T-cell (primary cell): ENCODE measurements at places on chromosomes 7 and 10.

DNA sequence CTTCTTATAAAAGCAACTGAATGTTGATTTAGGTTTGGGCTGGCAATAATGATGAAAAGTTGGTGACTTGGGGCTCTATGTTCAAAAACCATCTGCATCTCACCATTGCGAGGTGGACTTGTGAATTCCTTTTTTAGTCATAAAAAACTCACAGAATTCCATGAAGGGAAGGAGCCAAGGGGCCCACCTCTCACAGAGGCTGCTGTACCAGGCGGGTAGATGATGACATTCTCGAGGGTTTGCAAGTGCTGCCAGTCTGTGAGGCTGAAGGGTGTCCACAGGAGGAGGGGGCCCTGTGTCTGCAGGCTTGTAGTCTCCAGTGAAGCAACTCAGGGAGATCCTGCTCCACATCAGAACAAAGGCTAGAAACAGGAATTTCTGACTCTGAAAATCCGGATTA, 195.5 kb upstream of the ZNF32 start:
- DNase-seq, result no peak

DNA sequence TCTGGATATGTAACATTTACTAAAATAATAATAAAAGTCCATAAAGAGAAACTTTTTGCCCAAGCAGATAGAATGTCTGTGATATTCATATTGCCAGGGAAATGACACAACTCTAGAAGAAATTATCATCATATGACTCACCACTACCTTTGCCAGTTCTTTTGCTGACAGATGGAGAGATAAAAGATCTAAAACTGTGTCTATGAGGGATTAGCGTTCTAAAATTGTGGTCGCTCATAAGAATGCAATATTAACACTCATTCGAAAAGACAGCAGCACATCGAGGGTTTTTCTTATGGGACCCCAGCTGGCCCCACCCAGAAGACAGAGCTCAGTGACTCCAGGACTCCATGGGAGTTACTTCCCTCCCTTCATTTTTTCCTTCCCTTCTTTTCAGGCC, 16.6 kb upstream of the LANCL2 start:
- DNase-seq, result no peak

- DNase-seq, result peak; percentile 33
Measured at GRCh38 chr7:76260171-76260703, 42.2 kb upstream of the HSPB1 start.

- no peak for DNase-seq
Measured at GRCh38 chr10:107442035-107442505, 277.6 kb upstream of the SORCS1 start.

DNA sequence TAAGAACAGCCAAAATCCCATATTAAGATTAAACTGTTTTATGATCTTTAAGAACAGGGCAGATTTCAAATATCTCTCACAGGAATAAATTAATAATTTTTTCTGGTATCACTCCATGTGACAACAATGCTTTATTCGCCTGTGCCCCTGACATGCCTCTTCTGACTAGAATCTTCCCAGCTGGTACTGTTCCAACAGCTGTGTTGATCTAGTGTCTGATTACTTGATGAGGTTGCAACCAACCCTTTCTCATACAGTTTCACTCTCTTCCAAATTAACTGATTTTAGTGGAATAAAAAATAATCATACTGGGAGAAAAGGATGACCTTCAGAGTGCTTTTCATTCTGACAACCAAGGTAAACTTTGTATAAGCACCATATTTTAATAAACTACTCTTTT, 151.9 kb downstream of the CHRM2 start:
- no peak for DNase-seq

DNA sequence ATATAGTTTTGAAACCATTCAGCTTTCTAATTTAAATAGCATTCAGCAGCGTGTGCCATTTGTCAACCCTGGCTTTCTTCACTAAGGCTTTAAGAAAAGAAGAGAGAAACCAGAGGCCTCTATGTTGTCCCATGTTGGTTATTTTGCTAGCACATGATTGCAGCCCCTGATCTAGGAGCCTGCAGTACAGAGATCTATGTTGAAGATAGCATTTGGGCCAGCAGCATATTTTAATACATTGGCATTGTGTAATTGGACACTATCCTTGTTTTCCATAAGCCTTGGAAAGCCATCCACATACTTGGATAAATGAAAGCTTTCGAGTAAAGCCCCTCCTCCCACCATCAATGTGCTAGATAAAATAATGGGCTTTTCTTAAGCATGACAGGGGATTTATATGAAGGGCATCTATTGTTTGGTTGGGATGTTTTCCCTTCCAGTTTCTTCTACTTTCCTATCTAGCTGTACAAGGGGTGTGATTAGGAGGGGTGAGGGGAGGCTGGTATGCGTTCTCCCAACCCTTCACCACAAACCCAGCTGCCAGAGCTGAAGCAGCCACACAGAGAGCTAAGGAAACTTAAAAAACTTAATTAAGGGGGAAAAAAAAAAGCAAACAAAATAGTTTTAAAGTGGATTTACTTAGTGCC, 23.1 kb upstream of the SDHAF3 start:
- no peak for DNase-seq

DNA sequence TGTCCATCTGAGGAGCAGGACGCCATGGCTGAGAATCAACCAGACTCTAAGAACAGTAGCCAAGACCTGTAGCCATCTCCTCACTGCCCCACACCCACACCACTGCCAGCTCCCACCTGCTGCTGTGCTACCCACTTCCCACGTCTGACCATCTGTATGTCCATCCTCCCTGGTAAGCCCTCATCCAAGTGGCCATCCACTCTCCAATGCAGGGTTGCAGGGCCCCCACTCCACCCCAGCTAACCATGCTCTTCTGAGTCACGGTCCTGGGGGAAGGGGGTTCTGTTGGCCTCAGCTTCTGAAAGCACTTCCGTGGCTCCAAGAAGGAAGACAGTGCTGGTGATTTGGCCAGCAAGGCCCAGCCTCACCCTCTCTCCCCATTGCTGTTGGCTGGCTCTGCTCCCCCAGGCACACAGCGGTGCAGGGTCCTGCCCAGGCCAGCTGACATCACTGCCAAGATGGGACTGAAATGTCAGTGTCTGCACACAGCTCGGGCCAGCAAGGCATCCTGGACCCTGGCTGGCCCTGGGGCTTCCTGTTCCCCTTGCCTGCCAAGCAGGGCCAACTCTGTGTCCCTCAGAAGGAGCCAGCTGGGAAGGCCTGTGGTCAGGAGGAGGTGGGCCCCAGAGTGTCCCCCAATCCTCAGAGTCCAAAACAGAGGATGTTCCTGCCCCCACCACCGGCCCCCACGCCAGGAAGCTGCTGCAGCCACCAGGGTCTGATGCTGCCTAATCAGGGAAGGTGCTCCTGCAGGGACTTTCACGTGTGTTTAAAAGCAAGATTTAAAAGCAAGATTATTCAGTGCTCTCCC, 17.5 kb downstream of the RASGEF1A start:
- DNase-seq, result no peak

DNA sequence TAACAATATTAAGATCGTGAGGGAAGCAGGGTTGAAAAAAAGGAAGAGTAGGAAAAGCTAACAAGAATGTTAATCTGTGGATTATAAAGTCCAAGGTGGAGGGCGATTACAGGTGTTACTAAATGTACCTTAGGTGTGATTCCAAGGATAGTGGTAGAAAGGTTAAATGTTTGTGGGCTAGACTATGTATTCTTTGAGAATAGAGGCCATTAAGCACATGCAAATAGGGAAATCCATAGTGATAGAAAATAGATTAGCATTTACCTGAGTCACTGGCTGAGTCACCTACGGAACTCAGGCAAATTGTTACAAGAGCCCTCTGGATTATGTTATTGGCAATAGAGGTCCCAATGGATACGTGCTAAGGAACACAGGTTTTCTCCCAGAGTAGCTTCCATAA, 9.0 kb downstream of the MGAM2 start:
- DNase-seq, result no peak

DNA sequence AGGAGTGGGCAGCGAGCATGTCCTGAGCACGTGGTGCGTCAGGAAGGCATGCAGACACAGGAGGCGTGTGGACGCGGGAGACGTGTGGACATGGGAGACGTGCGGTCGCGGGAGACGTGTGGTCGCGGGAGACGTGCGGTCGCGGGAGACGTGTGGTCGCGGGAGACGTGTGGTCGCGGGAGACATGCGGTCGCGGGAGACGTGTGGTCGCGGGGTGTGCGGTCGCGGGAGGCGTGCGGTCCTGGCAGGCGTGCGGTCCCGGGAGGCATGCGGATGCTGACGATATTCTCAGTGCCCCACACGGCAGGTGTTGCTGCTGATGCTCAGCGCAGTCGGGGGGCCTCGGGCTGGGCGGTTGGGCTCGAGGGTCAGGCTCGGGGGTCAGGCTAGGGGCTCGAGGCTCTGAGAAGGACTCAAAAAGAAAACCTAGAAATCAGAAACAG, 94.2 kb downstream of the NKX6-2 start:
- no peak for DNase-seq

DNA sequence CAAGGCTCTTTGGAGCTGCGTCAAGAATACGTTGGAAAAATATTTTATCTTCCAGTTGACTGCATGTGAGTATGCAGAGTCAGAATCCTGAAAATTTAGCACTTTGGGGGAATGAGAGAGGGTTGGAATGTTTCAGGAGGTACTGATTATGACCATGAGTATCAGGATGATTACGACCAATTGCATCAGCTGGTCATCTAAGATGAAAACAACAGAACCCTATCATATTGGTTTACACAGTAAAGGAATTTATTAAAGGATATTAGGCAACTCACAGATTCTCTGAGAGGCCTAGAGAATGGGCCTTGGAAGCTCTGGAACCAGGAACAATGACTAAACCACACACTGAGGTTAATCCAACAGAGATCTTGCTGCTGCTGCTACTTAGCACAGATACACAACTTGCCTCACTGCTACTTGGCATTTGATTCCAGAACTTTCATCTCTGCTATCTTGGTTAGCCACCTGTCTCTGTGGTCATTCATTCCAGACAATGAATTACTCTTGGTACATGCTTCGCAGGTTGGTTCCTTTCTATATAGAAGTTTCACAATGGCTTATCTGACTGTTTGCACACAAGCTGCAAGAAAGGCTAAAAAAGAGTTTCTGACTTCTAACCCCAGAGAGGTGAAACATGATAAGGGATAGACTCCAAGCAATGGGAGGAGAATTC, 68.0 kb upstream of the CTTNBP2 start:
- DNase-seq, result no peak

GRCh38 chr7:39987641-39988347, 37.7 kb downstream of the CDK13 start:
- peak; percentile 34 for DNase-seq

DNA sequence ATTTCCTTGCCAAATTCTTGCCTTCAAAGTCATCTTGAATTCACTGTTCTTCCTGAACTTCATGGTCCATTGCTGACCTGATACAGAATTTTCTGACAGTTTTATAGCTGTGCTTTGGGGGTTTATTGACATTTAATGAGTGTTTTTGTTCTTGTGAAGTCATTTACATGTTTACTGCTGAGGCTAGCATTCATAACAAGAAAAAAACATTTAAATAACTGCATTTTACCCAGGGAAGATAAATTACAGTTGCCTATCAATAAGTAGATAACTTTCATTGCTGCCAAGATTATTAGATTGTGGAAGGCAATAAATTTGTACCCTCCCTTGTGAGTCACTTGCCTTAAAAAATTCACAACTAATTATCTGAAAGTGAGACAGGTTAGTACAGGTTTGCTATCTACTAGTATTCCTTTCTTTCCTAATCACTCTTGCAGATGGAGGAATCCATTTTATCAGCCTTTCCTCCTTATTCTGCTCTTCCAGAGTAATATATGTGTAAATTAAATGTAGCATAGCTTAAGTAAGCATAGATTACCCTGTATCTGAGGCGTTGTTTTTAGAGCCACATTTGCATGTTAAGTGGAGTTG, 178.4 kb downstream of the EXOC4 start:
- DNase-seq, result no peak

GRCh38 chr7:82343716-82344115, 99.9 kb downstream of the CACNA2D1 start:
- no peak for DNase-seq

- no peak for DNase-seq
Measured at GRCh38 chr7:36653008-36653662, 71.2 kb downstream of the AOAH start.

GRCh38 chr10:131198843-131199242, 112.7 kb downstream of the TCERG1L start:
- no peak for DNase-seq

- no peak for DNase-seq
Measured at GRCh38 chr10:22475651-22476600, 130.6 kb downstream of the SPAG6 start.

DNA sequence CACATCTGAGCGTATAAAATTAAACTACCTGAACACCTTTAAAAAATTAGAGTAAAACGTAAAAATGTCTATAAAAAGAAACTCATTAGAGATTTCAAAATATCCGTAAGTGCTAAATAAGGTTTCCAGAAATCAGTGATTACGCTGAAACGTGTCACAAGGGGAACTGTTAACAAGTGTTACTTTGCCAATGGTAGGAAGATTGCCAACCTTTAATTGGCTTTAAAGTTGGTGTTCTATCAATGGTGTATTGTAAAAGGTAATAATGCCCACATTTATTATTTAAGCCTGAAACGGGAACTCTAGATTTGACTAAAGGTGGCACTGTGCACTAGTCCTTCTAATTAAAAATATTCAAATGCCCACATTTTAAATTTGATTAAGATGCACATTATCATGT, 37.8 kb upstream of the HIBADH start:
- no peak for DNase-seq

GRCh38 chr10:115945701-115946445, 327.1 kb downstream of the GFRA1 start:
- no peak for DNase-seq

GRCh38 chr10:88880282-88881076, 434 bp downstream of the STAMBPL1 start:
- DNase-seq, result peak; percentile 63

- DNase-seq, result no peak
Measured at GRCh38 chr10:7445474-7446185, 34.8 kb upstream of the SFMBT2 start.

- DNase-seq, result peak; percentile 61
Measured at GRCh38 chr7:116210345-116211005, at the start of gene TES. Gene TES (plus strand): TSS chr7:116210539. CDS start chr7:116210708, 169 bp downstream.

GRCh38 chr10:114856544-114857287, 35.1 kb downstream of the FHIP2A start:
- no peak for DNase-seq

- no peak for DNase-seq
Measured at GRCh38 chr7:80496586-80496985, 15.3 kb downstream of the GNAT3 start.
